Activated naive CD4-positive, alpha-beta T cell treated with Interleukin-2 at 50 U/mL for 16 hours (primary cell): ENCODE measurements at places on chromosomes 7 and 10.

- DNase-seq, result no peak
Measured at GRCh38 chr10:9709849-9710248, 1307.8 kb upstream of the CELF2 start.

GRCh38 chr7:38244516-38244915 is 28.9 kb downstream of the TARP start:
- no peak for DNase-seq

GRCh38 chr7:79149831-79150230 is 303.6 kb downstream of the MAGI2 start:
- no peak for DNase-seq

GRCh38 chr7:116630932-116631671 is 40.9 kb upstream of the MET start:
- DNase-seq, result no peak

GRCh38 chr10:105185161-105185560 is 544.1 kb downstream of the SORCS3 start:
- no peak for DNase-seq

GRCh38 chr10:117748058-117748457 is 205.5 kb downstream of the EMX2 start:
- DNase-seq, result no peak

DNA sequence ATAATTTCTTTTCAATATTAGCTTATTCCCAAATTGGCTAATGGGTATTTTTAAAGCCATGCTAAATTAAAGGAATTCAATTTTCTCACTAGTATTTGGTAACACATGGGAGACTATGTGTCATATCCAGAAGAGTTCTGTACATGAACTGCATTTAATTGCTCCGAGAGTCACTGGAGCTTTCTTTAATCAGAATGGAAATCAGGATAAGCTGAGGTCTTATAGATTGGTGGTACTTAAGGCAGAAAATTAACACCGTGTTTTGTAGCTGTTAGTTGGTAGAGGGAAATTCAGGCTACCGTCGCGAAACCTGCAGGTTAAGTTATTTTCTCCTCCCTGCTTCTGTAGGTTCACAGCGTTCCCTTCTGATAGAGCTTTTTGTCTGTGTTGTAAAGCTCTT is at the start of gene WEE2:
TSS of gene WEE2 (plus strand) at position 3 of the 400 bp plus-strand sequence. CDS start 406 bp downstream, outside the sequence.
- no peak for DNase-seq

DNA sequence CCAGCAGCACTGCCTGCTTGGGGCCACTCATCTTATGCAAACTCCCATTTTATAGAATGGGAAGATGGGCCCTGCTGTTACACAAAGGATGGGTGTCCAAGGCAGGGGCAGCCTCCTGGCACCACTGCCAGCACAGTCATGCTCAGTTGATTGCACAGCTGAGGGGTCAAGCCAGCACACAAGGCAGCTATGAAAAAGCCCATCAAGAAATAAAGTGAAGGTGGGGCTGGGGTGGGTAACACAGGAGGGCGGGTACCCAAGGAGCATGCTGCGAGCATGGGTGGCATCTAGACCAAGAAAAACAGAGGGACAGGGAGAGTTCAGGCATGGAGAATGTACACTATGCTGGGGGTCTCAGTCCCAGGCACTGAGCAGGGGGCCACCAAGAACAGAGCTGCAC is 74.7 kb upstream of the UNC5B start:
- DNase-seq, result no peak

GRCh38 chr7:149811221-149811620 is 27.0 kb upstream of the ZNF862 start:
- no peak for DNase-seq

- DNase-seq, result no peak
Measured at GRCh38 chr10:75623310-75624093, 192.1 kb downstream of the LRMDA start.

- no peak for DNase-seq
Measured at GRCh38 chr10:5490032-5490431, 9.3 kb downstream of the CALML5 start.

DNA sequence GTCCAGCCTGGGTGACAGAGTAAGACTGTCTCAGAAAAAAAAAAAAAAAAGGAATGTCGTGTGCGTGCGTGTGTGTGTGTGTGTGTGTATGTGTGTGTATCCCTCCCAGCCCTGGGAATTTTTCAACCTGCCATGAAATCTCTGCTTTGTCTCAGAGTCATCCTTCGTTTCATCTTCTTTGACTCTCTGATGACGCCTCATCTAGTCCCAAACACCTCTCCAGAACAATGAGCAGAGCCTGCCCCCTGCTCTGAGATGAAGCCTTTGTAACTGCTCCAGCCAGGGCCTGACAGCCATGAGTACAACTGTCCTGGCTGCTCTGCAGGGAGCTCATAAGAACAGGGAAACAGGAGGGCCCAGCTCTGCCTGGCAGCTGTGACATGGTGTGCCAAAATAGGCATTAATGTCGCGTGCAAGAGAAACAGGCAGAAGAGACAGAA is 149.5 kb downstream of the FAM107B start:
- DNase-seq, result no peak

DNA sequence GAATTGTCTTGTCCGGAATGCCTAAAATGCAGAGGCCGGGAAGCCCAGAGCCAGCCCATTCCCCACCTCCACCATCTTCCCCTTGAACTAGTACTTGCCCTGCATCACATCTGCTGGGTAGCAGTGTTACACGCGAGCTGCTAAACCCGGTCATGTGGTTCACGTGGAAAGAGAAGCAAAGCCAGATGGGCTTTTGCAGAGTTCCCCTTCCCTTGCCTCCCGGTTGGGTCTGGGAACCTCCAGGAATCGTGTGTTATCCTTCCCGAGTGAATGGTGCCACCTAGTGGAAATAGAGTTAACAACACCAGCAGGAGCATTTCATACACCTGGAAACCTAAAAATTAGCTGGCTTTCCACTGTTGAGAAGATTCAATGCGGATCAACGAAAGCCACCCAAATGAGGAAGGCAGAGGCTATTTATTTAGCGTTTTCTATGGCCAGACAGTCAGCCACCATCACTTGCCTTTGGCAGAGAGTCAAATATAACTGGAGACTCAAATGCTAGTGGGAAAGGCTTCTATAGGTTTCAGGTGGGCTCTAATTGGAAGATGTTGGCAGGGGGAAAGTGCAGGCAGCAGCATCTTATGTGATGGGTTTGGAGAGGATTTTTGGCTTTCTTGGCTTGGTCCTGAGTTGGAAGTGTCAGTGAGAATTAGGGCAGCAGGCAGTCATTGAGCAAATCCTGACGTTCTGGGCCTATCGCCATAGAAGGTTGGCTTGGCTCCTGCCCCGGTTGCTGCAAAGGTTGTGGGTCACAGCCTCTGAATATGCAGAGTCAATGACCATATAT is 12.9 kb upstream of the DENND2A start:
- peak; percentile 24 for DNase-seq

DNA sequence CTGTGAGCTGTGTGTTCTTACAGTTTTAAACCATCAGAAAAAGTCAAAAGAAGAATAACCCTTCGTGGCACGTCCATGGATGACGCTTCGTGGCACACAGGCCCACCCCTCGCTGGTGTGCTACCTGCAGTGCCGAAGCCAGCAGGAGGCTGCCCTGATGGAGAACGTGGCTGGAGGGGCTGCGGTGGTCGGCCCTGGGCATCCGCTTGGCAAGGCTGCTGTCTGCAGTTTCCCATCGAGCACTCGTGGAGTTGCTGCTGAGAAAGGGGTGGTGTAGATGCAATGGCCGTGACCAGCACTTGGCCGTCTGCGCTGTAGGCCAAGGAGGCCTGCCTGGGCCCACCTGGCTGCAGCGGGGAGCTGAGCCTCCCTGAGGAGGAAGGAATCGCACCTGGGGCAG is 3.2 kb upstream of the ADGRA1 start:
- no peak for DNase-seq

DNA sequence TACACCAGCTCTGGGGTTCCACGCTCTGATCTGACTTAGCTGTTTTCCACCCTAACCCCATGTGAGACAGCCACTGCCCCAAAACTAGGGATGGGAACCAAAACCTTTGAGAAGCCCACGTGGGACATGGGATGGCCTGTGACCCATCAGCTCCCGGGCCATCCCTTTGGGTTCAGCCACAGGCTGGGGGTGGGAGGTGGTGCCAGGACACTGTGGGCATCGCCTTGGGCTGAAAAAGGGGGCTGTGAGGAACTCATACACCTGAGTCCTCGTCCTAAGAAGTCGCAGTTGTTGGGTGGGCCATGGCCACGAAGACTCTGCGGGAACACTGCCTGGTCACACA is 379.1 kb downstream of the DNAJB6 start:
- DNase-seq, result no peak

DNA sequence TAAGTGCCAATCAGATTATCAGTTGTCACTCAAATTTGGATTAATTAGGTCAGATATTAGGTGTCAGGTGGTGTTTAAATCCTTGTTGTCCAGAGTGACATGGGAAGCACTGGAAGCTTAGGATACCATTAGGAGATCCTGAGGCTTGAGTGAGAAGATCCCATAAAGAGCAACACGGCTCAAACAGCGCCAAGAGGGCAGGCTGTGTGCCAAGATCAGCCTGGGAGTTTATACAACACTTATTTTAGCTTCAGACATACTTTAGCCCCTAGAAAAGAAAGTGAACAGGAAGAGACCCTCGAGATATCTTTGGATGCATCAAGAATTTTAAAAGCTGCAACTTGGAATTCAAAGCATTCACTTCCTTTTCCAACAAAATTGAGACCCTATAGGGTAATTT is 14.2 kb upstream of the ACTA2 start:
- DNase-seq, result no peak

- no peak for DNase-seq
Measured at GRCh38 chr10:112394475-112394875, 20.6 kb downstream of the ACSL5 start.

DNA sequence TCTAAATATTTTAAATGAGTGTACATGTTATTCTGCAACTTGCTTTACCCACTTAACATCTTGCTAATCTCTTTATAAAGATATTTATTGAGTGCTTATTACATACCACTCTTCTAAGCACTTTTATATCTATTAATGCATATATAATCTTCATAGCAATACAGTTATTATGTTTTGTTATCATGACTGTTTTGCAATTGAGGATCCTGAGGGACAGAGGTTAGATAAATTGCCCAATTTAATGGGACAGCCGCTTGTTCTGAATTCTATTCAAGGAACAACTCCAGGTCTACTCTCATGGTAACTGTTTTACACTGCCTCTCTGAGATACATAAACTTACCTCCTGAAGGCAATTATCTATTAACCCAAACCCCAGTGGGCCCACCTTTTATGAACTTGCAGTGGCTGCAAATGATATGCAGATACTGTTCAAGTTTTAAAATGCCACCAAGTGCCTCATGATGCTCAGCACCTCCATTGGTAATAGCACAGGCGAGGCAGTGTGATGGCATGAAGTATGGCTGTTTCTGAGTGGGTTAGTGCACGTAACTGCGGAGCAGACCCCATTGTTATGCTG is 60.5 kb downstream of the PON1 start:
- no peak for DNase-seq

- no peak for DNase-seq
Measured at GRCh38 chr7:19963695-19964094, 190.3 kb upstream of the TMEM196 start.

GRCh38 chr10:97016728-97017473 is 168.9 kb downstream of the SLIT1 start:
- no peak for DNase-seq

GRCh38 chr10:2990764-2991163 is 76.6 kb upstream of the PFKP start:
- DNase-seq, result no peak

DNA sequence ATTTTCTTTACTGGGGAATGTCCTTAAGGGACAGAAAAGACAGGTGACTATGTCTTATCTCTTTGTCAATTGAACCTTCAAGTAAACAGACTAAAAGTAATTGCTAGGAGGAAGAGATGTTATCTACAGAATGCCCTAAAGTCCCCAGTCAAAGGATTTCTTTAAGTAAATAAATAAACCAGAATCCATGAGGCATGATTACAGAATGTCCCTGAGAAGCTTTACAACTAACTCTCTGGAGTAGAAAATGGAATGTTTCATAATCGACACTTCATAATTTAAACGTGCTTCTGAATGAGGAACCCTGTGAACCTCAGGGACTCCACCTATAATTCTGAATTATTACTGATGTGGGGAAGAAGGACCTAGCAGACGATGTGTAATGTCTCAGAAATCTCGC is 187.9 kb upstream of the IMMP2L start:
- DNase-seq, result no peak

GRCh38 chr10:28711041-28711440 is 33.7 kb downstream of the BAMBI start:
- no peak for DNase-seq

GRCh38 chr10:15719899-15720634 is at the start of gene ITGA8:
Gene ITGA8, minus strand, starts transcription at chr10:15719922. Its CDS starts 151 bp downstream, at chr10:15719771.
- no peak for DNase-seq

GRCh38 chr7:49483142-49483541 is 290.3 kb upstream of the VWC2 start:
- DNase-seq, result no peak

GRCh38 chr7:128435327-128435686 is 20.4 kb upstream of the HILPDA start:
- no peak for DNase-seq

GRCh38 chr7:99788554-99788953 is 4.6 kb upstream of the CYP3A4 start:
- DNase-seq, result no peak

- no peak for DNase-seq
Measured at GRCh38 chr10:98326621-98327027, 58.6 kb upstream of the LOXL4 start.

GRCh38 chr7:80278737-80279136 is 144.1 kb downstream of the GNAI1 start:
- DNase-seq, result no peak

GRCh38 chr7:73699370-73700068 is 16.1 kb downstream of the BUD23 start:
- DNase-seq, result no peak

- DNase-seq, result no peak
Measured at GRCh38 chr10:131947631-131948347, 33.9 kb downstream of the BNIP3 start.

GRCh38 chr7:13988731-13989125 is 738 bp downstream of the ETV1 start:
- DNase-seq, result no peak

DNA sequence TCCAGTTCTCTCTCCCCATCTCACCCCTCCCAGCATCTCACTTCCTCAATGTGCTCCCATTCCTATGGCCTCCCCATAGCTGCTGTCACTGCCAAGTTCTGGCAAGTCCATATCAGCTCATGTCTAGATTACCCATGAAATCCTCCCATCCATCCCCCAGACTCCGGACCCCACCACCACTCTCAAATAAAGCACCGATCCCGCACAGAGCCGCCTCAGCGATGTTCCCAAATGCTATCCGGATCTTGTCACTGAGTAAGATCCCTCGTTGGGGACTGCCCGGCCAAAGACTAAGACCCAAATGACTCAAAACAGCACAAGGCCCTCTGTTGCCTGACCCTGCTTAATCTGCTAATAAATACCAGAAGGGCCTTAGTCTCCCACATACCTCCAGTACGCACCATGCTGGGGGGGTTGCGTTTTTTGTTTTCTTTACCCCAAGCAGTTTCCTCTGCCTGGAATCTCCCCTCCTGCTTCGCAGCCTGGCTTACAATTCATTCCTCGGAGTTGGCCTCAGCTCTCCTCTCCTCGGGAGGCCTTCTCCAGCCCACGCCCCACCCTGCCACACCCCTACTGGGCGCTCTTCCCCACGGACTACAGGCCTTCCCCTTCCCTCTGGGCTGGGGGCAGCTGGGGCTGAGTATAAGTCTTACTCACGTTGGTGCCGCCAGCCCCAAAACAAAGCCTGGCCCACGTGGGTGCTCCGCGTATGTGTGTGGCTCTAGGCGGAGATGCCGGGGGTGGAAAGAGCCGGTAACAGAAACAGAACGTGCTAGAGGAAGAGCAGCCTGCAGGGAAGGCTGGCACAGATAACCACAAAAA is 1.8 kb upstream of the DUSP5 start:
- DNase-seq, result peak; percentile 78
